Kasumi-1 (cell line): ENCODE measurements at places on chromosomes 13 and 19.
A peak's percentile ranks its signal among the peaks of the same experiment; 100 is the strongest.

DNA sequence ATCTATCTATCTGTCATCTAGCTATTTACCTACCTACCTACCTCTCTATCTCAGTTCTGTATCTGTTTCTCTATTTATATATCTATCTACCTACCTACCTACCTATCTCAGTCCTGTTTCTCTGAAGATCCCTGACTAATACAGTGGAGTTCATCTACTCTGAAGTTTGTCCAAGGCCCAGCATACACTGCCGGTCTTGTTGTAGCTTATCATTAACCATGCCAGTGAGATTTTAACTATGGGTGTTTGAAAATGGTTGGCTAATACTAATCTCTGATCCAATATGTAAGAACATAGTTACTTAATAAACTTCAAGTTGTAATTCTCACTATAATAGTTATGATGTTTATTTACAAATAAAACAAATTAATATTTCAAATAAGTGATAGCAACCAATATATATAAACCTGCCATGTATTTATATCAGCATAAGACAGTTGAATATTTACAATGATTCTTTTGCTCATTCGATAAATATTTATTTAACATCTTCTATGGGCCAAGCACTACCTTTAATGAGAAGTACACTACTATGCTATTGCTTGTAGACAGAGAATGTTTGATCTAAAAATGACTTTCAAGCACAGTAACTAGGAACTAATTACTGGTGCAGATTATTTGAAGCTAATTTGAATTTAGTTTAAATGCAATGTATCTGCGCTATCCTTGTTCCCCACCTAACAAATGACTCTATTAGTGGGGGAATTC lies 242.1 kb downstream of the KLF5 start:
- no peak for DNase-seq

- DNase-seq, result peak; percentile 30
Measured at GRCh38 chr19:55486971-55487923, 989 bp upstream of the SSC5D start.

DNA sequence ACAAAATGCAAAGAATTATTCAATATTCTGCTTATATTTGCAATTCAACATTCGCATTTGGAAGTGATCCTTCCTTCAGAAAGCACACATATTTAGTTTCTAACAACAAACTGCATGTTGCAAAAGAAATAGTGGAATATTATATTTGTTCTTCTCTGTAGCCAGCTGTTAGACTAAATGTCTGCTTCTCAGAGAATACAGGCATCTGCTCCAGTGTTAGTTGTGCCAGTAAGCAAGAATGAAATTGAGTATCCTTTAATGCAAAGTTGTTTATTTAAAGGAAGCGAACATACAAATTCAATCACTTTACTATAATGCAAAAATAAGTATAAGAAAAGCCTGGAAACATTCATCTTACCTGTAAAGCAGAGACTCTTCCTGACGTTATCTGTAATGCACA lies 663 bp downstream of the SLITRK6 start:
- no peak for DNase-seq

GRCh38 chr19:50657712-50658440 lies 8.6 kb downstream of the C19orf81 start:
- peak; percentile 100 for DNase-seq

- no peak for DNase-seq
Measured at GRCh38 chr13:52405767-52406494, at the start of gene THSD1. Gene THSD1 (minus strand): TSS chr13:52406172. CDS start chr13:52402600, 3,572 bp downstream.

DNA sequence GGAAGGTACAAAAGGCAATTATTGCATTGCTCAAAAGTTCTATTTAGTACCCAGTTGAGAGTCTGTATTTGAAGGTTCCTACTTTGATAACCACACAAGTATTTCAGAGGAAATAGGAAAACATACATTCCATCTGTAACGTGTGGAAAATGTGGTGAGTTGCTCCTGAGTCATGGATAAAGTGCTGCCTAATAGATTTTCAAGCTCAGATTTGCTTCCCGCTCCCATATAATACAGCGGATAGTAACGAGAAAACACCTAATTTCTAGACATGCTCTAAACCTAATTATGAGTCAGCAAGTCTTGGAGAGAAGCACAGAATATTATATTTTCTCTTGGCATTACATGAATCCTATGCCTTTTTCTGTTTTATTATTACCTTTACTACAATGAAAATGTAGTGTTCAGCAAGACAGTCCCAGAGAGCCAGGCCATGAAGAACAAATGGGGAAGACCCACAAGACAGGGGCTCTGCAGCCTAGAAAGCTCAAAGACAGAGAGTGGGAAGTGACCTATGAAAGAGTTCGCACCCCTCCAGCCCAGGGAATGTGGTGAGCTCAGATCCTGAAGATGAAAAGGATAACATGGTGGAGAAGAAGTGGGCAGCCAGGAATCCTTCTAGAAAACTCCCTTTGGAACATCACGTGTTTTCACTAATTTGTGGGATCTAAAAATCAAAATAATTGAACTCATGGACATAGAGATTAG lies 116.1 kb downstream of the STARD13 start:
- no peak for DNase-seq

- no peak for DNase-seq
Measured at GRCh38 chr13:103250071-103250470, 183.9 kb upstream of the SLC10A2 start.

DNA sequence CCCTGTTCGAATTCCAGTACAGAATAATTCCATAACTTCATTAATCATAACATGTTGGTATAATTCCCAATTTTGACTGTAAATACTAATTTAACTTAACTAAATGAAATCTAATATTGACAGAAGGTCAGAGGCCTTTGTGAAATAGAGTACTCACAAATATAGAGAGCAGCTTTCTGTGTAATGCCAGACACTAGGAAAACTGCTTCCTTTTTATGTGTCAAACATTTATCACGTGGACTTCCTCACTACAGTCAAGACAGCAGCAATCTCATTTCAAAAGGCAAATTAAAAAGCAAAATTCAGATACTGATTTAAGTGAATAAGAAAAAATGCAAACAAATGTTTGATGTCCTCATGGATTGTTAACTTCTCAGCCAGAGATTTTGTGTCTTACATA lies 13.1 kb downstream of the ITM2B start:
- no peak for DNase-seq

DNA sequence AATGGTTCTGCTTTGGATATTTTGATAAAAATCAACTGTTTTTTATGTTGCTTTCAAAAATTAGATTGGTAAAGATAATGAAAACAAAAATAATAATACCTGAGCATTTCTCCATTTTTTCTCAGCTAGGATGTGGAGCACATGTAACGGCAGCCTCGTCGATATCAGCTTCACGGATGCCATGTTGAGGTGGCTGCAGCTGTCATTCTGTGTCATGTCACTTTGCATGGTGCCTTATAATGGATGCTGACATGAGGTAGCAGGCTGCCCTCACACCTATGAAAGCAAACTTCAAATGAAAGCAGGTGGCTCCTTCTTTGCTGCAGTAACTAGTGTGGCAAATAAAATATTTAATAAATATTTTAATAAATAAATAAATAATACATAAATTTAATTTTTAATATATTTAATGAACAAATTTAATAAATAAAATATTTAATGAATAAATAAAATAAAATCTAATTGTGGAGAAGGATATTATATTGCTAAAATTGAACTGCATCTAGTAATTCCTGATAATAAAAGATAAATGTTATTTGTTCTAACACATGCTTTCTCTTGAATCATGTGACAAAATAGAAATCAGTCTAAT lies 955.7 kb upstream of the SLC10A2 start:
- DNase-seq, result no peak

- peak; percentile 5 for DNase-seq
Measured at GRCh38 chr13:49759503-49759902, 33.0 kb downstream of the KPNA3 start.

DNA sequence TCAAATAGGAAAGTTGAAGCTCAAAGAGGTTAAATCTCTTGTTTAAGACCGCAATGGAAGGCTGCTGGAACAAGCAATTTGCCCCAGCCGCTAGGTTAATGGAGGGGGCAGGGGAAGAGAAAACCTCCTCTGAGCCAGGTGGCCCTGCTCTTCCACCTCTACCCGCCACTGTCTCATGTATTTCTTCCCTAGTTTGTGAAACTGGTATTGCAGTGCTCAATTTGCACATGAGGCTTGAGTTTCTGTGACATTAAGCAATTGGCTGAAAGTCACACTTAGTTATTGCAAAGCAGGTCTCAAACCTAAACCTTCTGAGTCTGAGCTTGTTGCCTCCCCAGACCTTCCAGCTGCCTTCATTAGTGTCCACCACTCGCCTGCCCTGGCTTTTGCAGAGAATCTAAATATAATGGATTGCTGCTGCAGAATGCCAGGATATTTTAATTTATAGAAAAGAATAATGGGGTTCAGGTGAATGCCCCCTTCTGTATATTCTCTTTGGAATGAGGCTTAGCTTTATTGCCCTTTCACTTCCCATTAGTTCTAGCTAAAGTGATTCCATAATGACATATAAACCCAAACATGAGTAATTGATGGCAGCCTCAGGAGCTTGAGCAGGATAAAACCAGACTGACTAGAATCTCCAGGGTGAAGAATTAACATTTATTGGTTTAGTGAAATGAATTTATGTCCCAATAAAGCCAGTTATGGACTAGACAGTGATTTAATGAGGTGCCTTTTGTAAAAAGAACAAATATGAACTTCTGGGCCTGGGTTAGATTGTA lies 27.0 kb upstream of the OLFM4 start:
- no peak for DNase-seq

- no peak for DNase-seq
Measured at GRCh38 chr19:13017306-13018034, 22.2 kb downstream of the NFIX start.

DNA sequence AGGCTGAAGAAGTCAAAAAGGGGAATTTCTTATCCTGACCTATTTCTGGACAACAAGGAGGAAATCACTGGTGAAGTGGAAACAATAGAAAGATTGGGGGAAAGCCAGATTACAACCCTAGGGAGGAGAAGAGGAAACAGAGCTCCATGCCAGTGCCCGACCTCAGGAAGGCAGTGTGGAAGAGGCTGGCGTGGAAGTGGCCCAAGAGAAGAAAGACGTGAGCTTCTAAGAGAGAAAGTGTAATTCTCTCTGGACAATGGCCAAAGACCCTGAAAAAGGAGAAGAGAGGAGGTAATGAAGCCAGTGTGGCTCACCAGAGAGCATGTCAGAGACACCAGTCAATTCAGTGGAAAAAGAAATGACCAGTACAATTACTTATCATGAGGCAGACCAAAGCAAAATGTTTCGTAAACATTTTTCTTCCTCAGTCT lies 52.6 kb upstream of the URAD start:
- DNase-seq, result no peak

- DNase-seq, result no peak
Measured at GRCh38 chr13:25677956-25678355, 306.2 kb downstream of the ATP8A2 start.
